ENCODE measurements at places on chromosomes 12 and 14. TPM values are rescaled to one million over a fixed set of nuclear protein-coding genes. Genes with fewer than 3 reads are reported as not detected.

SLC2A14 gene
- not detected for total RNA-seq

TSPAN8 gene
- not detected for total RNA-seq

DPF3 gene
- 5.6 TPM for total RNA-seq

- no peak for DNase-seq
Observed at GRCh38 chr14:61747342-61747741, 14.9 kb upstream of the SNAPC1 start.

SPATA7 gene
- 4.5 TPM for total RNA-seq
